ENCODE measurements at places on chromosomes 11 and 22.
A peak's percentile ranks its signal among the peaks of the same experiment; 100 is the strongest.

DNA sequence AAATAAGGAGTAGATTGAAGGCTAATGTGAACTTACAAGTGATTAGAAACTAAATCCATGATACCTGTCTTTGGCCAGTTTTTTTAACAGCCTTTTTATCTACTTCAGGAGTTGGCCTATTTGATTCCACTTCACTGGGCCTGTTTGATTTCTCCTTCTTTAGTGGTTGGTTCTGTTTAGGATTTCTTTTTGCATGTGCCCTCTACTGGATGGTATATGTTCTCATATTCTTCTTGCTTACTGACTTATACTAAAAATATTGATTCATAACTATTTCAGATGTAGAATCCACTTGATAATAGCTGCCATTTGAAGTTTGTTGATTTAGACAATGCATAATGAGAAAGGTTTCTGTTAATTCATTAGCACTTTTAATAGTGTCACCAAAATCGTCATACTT is 53.9 kb downstream of the USP47 start:
- DNase-seq, result no peak

- DNase-seq, result no peak
These were observed 65.7 kb upstream of the NAV2 start for GRCh38 chr11:19646921-19647320.

GRCh38 chr11:39462506-39462905 is 1996.9 kb downstream of the LRRC4C start:
- DNase-seq, result no peak

DNA sequence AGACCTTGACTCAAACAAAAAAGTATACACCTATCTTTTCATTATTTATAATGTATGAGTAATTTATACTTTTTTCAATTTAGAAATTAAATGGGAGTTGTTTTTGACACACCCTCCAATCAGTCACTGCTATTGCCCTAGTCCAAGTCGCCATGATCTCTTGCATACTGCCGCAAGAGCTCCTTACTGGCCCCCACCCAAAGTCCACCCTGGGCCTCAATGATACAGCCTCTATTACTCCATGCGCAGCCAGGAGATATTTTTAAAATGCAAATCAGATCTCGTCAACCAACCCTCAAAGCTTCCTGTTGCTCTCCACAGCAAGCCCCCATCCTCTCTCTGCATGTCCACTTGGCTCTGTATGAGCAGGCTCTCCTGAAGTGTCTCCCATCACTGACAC is 12.8 kb upstream of the LMO1 start:
- no peak for DNase-seq

GRCh38 chr11:100632941-100633452 is 54.1 kb upstream of the ARHGAP42 start:
- DNase-seq, result no peak

GRCh38 chr22:39207141-39208012 is 37.4 kb downstream of the PDGFB start:
- no peak for DNase-seq

GRCh38 chr11:39461066-39461465 is 1998.4 kb downstream of the LRRC4C start:
- no peak for DNase-seq

- DNase-seq, result no peak
These were observed 13.8 kb downstream of the CARS1 start for GRCh38 chr11:3043315-3043871.

- no peak for DNase-seq
These were observed 777 bp downstream of the TBX10 start for GRCh38 chr11:67638535-67639437.

- DNase-seq, result no peak
These were observed 15.1 kb downstream of the RCN1 start for GRCh38 chr11:32105871-32106560.

DNA sequence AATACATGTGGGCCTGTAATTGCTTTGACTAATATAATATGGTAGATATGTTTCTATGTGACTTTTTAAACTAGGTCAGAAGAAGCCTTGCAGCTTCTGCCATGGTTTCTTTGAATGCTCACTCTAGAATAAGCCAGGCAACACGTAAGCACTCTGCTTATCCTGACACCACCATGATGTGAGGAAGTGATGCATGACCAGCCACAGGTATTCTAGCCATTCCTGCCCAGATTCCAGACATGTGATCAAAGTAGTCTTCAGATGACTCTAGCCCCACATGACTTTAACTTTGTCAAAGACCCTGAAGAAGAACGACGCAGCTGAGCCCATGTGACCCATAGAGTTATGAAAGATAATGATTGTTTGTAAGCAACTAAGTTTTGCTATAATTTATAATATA is 276.1 kb upstream of the NCAM1 start:
- DNase-seq, result no peak

GRCh38 chr11:123061403-123062157 is at the start of gene HSPA8:
Gene HSPA8 (minus strand): TSS chr11:123062136. CDS start chr11:123061324, 812 bp downstream.
- DNase-seq, result peak; percentile 65

DNA sequence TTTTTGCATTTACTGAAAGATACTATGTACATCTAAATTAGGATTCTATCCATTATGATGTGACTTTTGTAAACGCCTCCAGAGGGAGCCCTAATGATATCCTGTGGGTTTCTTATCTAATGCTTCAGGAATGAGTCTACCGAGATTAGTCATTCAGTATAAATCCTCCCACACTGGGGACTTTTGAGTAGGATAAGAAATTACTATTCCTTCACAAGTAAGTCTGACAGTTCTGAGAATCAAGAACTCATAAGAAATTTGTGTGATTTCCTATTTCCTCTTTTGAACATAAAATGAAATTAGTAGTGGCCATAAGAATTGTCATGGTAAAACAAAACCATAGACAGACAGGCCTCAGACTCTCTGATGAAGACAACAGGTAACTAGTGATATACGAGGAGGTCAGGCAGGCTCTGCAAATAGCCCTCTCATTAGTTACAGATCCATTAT is 10.0 kb upstream of the OR5M1 start:
- no peak for DNase-seq

DNA sequence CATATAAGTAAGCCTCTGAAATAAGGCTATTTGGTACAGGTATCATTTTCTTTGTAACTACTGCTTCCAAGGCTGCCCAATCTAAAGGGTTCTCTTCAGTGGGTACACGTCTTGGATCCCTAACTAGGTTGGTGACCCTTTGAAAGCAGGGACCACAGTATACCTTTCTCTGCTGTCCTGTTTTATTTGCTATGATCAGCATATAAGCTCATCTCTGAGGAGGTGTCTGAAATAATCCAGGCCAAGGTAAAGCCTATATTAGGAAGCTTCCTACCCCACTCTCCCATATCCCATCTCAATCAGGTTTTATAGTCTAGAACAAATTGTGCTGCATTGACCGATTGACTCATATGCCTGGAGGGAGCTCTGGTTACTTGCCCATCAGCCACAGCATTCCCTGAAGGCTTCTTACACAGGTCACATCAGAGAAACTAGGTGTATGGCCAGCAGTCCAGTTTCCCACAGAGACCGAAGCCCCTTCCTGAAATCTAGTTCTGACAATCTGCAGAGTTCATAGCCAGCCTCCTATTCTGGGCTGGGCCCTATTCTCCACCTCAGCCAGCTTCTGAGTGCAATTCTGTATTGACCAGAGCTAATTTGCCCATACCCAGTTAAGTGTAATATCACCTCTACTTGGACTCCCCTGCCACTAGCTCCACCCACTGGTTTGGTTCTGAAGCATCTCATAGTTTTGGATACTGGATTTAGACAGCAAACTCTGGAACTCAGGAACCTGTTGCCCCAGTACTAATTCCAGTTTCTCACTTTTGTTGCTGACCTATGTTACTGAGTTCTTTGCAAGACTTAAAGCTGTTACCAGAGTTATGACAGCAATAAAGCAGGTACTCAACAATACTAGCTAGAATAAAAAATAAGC is 62.1 kb upstream of the ARHGAP20 start:
- no peak for DNase-seq

- DNase-seq, result no peak
These were observed 1126.7 kb upstream of the CCDC90B start for GRCh38 chr11:84412862-84413261.

- no peak for DNase-seq
These were observed 415.2 kb downstream of the TENM4 start for GRCh38 chr11:79025622-79026021.

DNA sequence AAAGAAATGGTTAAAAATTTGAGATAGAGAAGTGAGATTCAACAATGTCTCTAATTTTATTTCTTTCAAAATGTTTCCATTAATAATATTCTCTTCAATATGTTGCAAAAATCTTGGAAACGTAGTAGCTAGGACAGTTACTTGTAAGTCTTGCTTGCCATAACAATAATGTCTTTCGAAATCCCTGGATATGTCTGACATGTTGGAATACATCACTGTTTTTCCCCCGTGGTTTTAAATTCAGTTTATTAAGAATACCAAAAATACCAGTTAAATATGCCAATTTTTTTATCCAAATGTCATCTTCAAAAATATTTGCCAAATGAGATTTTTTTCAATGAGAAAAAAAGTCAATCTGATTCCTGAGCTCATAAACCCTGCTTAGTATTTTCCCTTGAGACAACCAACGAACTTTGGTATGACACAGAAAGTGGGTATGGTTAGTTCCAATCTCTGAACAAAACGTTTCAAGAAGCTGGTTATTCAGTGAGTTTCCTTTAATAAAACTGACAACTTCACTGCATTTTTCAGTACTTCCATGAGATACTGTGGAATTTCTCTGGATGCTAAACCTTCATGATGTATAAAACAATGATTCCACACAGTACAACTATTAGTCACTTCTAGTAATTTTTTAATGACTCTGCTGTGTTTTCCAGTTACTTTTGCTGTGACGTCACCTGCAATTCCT is 36.7 kb upstream of the AMPD3 start:
- no peak for DNase-seq

DNA sequence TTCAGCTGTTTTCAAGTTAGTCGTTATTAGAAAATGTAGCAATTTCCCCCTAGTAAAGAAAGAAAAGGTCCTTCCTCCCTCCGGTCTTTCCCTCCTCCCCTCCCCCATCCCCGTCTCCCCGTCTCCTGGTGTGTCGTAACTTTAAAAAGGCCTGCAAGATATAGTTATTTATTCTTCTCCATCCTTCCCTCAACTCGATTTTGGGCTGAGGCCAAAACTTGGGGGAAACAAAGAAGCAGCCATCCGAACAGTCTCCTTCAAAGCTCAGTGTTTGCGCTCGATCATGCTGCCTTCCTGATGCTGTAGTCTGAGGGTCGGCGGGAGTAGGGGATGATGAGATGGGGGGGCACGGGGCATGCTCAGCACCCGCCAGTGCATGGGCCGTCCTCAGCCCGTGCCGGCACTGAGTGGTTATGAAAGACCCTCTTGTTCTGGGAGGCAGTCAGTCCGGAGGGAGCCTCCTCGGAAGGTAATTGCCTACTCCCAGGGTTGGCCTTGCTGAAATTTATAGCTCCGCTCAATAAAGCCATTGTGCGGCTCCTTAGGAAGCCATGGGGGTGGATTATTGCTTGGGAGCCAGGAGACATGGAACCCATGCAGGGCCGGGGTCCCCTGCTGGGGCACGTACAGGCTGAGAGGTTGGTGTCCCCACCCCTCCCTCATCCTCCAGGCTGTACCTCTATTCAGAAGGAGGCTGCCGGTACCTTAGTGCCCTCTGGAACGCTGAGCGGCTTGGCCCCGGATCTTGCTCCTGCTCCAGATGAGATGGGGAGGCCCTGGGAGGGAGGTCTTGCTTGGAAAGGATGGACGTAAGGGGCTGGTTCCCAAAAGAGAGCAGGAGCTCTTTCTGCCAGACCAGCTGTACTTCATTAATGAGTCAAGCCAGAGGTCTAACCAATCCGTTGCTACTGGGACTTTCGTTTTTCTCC is 212.7 kb upstream of the CADM1 start:
- DNase-seq, result no peak

GRCh38 chr11:119741369-119742262 is 12.6 kb upstream of the NECTIN1 start:
- peak; percentile 27 for DNase-seq

DNA sequence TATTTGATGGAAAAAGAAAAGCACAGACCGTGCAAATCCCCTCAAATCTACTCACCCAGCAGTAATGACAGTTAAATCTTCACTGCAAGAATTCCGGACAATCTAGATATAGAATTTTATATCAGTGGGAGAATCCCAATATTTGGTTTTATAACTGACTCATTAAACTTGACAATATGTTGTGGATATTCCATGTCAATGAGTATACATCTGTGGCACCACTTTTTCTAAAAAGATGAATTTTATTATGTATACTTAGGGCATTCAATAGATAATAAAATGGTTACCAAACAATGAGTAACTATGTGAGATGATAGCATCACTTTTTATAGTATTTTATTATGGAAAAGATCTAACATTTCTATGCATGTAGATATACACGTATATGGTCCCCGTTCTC is 79.9 kb downstream of the OSBP2 start:
- DNase-seq, result no peak

DNA sequence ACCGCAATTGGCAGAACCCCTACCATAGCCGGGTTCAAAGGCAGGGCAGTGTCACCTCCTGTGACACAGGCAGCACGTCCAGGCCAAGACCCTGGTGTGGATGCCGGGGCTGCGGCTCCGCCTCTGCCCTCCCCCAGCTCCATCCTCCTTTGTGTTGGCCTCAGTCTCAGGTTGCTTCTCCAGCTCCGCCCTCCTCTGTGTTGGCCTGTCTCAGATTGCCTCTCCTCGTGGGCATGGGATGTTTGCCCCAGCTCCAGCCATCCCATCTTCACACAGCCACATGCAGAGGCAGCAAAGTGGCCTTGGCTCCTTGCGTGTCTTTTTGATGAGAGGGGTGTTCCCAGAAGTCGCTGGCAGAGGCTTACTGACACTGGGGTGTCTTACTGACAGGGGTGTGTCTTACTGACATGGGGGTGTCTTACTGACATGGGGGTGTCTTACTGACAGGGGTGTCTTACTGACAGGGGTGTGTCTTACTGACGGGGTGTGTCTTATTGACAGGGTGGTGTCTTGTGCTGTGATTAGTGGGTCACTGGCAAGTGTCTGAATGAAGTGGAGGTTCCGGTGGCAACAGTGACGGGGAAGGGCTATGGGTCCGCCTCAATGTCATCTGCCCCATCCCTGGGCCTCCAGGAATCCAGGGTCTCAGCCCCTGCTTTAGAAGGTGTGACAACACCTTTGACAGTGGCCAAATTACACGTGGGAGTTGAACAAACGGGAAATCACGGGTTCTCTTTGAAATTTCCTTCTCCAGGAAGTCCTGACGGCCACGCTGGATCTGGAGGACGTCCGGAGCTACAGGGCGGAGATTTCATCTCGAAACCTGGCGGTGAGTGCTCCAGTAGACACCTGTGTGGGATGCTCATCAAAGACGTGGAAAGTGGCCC is 24.9 kb downstream of the NADSYN1 start:
- DNase-seq, result no peak

- no peak for DNase-seq
These were observed 9.5 kb downstream of the C1QTNF6 start for GRCh38 chr22:37178350-37179125.
